Thoracic aorta (tissue), 2 donors: ENCODE measurements at places on chromosomes 13 and 19. TPM values are rescaled to one million over a fixed set of nuclear protein-coding genes. Genes with fewer than 3 reads are reported as not detected.

DNA sequence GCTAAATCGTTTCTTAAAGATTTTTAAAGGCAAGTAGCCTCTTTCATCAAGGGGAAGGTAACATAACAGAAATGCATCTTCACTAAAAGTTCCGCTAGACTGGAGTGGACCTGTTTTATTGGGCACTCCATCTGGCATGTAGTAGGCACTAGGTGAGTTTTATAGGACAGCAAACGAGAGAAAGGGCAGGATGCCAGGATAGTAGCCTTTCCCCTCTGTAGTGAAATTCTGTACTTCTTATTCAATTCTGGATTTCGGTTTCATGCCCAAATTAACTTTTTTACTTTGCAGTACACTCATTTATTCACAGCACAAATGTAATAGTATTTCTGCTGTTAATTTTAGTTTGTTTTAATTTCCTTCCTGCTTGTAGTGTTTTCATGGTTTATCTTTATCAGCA is 45.2 kb downstream of the GPR180 start:
- no peak for DNase-seq
- no peaks in the 10 kb centered on the region for H3K36me3 ChIP-seq
- no peak overlapping the region for H3K4me3 ChIP-seq
- no peak overlapping the region for H3K27ac ChIP-seq
- no peaks in the 10 kb centered on the region for H3K27me3 ChIP-seq

DNA sequence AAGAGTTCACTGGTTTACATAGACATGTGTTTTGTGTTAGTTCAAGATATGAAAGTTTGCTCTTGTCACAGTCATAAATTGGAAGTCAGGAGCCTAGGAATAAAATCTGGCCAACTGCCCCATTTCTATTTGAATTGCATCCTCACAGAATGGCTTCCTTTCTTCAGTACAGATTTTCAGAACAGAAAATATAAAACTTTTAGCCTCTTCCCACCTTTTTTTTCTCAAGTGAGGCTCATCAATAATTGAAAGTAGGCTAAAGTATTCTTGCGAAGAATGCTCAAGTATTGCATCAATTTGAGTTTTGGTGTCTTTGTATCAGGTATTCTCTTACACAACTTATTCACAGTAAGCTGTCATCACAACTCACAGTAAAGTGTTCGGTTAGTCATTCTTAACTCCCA is 802.7 kb downstream of the PCDH9 start:
- H3K4me1 ChIP-seq = no peaks in the 10 kb centered on the region
- no peaks in the 10 kb centered on the region for H3K27me3 ChIP-seq
- no peaks in the 10 kb centered on the region for H3K36me3 ChIP-seq
- no peak overlapping the region for H3K27ac ChIP-seq
- no peak overlapping the region for H3K4me3 ChIP-seq
- DNase-seq = no peak

DNA sequence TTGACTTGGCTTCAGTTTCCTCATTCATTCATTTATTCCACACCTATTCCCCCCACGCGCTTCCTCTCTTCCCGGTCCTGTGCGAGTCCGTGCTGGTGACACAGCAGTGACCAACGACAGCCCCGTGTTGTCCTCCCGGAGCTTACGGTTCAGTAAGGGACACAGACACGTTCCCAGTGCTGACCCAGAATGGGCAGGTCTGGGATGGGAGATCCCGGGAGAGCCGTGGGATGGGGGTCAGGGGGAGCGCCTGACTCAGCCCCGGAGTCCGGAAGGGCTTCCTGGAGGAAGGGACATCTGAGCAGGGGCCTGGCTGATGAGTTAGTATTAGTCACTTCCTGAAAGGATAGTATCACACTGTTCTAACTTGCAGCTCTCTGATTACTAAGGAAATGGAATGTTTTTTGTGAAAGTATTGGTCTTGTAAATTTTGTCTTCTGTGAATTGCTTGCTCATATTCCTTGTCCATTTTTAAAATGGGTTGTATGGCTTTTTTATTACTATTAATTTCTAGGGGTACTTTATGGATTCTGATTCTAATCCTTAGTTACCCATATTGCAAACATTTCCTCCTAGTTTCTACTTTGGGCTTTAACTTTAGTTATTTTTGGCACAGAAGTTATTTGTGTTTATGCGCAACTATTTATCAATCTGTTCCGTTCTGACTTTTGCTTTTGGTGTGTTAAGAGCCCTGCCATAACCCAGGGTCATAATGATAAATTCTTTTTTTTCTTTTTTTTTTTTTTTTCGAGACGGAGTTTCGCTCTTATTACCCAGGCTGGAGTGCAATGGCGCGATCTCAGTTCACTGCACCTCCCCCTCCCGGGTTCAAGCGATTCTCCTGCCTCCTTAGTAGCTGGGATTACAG is 708 bp upstream of the ERCC1 start:
- H3K27ac ChIP-seq = peak overlapping the region; percentile 96
- H3K27me3 ChIP-seq = no peaks in the 10 kb centered on the region
- peaks cover 58% of the 10 kb centered on the region for H3K4me1 ChIP-seq
- H3K36me3 ChIP-seq = peaks cover 4% of the 10 kb centered on the region
- peak overlapping the region; percentile 88 for H3K4me3 ChIP-seq
- peak; percentile 72 for DNase-seq

- H3K27ac ChIP-seq = no peak overlapping the region
- H3K4me1 ChIP-seq = peaks cover 30% of the 10 kb centered on the region
- H3K36me3 ChIP-seq = no peaks in the 10 kb centered on the region
- H3K27me3 ChIP-seq = no peaks in the 10 kb centered on the region
- peak overlapping the region; percentile 87 for H3K4me3 ChIP-seq
Measured at GRCh38 chr13:21076253-21076652, 14.9 kb upstream of the LATS2 start.

DNA sequence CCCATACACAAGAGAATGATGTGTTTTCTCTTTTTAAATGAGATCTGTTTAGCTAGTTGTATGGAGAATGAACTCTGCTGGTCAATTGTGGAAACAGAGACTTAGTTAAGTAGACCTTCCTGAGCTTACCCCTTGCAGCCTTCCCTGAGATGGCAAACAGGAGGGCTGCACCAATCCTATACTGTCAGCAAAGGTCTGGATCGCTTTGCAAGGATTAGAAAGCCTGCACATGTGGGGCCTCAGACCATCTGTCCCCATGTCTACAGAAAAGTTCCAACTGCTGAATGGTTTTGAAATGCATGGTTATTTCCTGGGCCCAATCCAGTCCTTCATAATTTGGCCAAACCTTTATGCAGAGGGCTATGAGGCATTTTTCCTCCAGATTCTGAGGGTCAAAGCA is 183.9 kb upstream of the SLC10A2 start:
- H3K27me3 ChIP-seq = no peaks in the 10 kb centered on the region
- H3K36me3 ChIP-seq = no peaks in the 10 kb centered on the region
- no peak overlapping the region for H3K4me3 ChIP-seq
- no peak for DNase-seq
- no peak overlapping the region for H3K27ac ChIP-seq

- no peaks in the 10 kb centered on the region for H3K4me1 ChIP-seq
- no peaks in the 10 kb centered on the region for H3K36me3 ChIP-seq
- no peak overlapping the region for H3K4me3 ChIP-seq
- no peaks in the 10 kb centered on the region for H3K27me3 ChIP-seq
- no peak for DNase-seq
Measured at GRCh38 chr13:43347877-43348276, 324.5 kb downstream of the DNAJC15 start.

- peak overlapping the region; percentile 57 for H3K4me3 ChIP-seq
- peak overlapping the region; percentile 58 for H3K27ac ChIP-seq
- no peaks in the 10 kb centered on the region for H3K27me3 ChIP-seq
- peak; percentile 93 for DNase-seq
- peaks cover 24% of the 10 kb centered on the region for H3K4me1 ChIP-seq
- no peaks in the 10 kb centered on the region for H3K36me3 ChIP-seq
Measured at GRCh38 chr13:40401911-40402776, 264.3 kb downstream of the FOXO1 start.

DNA sequence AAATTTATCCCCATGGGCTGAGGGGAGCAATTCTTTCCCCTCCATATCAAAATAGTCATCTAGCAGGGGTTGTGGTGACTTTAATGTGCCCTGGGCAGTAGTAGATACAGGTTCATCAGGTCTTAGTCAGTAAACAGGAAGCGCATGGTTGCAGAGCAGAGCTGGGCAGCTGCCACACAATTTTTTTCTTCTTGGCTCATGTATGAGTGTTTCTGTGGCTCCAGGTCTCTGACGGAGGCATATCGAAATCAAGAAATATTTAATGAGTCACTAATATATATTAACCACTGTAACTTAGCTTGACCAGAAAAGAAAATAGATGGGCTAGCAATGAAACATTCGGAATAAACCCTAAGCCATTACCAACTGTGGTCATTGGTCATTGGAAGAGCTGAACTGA is 68.4 kb upstream of the UBL3 start:
- H3K4me3 ChIP-seq = no peak overlapping the region
- H3K27ac ChIP-seq = no peak overlapping the region
- peaks cover 10% of the 10 kb centered on the region for H3K4me1 ChIP-seq
- DNase-seq = no peak
- H3K27me3 ChIP-seq = no peaks in the 10 kb centered on the region

DNA sequence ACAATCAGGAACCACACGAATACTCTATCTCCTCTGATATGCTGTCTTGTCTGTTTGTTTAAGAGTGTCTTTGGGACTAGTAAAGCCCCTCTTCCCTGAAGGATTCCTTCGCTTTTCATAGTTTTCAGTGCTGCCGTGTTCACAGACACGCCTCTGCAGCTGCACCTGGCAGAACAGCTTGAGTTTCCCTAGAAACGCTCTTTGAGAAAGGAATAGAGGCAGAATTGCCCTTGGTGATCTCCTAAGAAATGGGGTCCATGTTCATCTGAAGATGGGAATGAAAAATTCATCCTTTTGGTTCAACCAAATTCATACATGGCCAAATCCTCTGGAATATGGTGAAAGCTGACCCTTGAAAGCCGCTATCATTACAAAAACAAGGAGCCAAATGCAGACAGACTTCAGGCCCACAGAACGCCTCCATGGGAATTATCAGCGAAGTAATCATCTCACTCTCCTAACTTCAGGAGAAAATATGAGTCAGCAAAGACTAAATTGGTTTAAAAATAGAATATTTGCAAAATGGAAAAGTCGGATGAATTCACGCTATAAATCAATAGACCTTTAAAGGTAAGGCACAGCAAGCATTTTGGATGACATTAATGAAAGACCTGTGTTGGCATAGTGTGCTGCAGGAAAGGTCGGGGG is 5.5 kb downstream of the SACS start:
- H3K27ac ChIP-seq = peak overlapping the region; percentile 84
- peaks cover 45% of the 10 kb centered on the region for H3K4me1 ChIP-seq
- peak overlapping the region; percentile 53 for H3K4me3 ChIP-seq
- no peaks in the 10 kb centered on the region for H3K36me3 ChIP-seq
- no peak for DNase-seq

- no peaks in the 10 kb centered on the region for H3K36me3 ChIP-seq
- no peak overlapping the region for H3K4me3 ChIP-seq
- H3K27me3 ChIP-seq = no peaks in the 10 kb centered on the region
- peaks cover 24% of the 10 kb centered on the region for H3K4me1 ChIP-seq
- peak overlapping the region; percentile 79 for H3K27ac ChIP-seq
Measured at GRCh38 chr13:31774186-31774750, 34.9 kb downstream of the RXFP2 start.

DNA sequence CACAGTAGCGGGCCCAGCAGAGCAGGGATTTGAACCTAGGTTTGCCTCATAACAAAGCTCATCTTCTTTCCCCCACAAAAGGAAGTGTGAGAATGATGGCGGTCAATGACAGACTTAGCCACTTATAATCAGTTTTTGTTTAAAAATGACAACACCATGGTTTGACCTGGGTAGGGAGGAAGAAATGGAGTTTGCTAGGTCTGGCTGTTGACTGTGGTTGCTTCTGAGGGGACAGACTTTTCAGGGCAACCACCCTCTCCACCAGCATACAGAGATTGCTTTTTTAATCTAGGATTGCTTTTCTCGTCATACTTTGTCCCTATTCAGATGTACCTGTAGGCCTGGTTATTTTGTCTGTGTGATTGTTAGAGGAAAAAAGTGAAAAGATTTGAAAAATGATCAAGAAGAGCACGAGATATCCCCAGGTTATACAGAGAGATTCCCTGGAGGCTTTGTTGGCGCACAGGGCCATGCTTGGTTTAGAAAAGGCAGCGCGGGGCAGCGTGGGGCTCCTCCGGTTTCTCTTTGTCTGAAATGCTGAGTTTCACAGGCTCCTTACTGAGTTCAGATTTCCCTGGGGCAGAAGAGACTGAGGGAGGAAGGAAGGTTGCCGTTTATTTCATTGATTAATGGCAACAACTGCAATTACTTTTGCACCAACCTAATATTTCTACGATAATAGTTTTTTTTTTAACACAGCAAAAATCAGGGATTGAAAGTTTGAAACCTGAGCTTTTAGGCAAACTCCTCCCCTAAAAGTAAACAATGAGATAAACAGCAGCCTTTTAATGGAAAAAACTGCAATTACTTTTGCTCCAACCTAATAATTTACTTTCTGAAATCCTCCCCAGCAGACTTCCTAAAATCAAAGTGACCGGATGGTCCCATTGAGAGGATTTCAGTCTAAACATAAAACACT is 97.0 kb upstream of the RNF113B start:
- DNase-seq = no peak
- no peaks in the 10 kb centered on the region for H3K27me3 ChIP-seq
- no peak overlapping the region for H3K4me3 ChIP-seq
- no peak overlapping the region for H3K27ac ChIP-seq

TRMT1 gene
- 52.3 TPM for total RNA-seq

CYP2S1 gene
- total RNA-seq = 12.4 TPM

MED25 gene
- 37.0 TPM for total RNA-seq
